ENCODE measurements at places on chromosomes 11 and 22. TPM values are rescaled to one million over a fixed set of nuclear protein-coding genes. Genes with fewer than 3 reads are reported as not detected.

GRCh38 chr22:36461665-36462649 lies 19.5 kb downstream of the TXN2 start:
- no peaks in the 10 kb centered on the region for H3K27me3 ChIP-seq
- peaks cover 19% of the 10 kb centered on the region for H3K4me1 ChIP-seq
- peak; percentile 38 for DNase-seq
- no peaks in the 10 kb centered on the region for H3K36me3 ChIP-seq

DNA sequence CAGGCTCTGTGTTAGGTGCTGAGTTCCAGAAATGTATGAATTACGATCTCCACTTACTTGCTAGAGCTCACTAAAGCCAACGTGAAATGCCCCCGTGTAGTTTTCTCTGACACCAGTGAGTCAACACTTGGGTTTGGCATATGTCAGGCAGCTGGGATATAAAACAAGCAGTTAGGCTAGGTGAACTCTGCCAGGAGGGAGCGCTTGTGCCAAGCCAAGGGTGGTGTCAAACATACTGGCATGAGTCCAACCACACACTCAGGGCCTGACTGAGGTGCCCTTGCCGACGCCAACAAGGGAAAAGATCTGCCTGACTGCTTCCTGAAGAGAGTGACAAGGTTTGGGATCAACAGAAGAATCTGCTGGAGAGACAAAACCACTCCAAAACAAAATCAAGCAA lies 167.8 kb upstream of the NARS2 start:
- H3K27me3 ChIP-seq, result no peaks in the 10 kb centered on the region
- H3K36me3 ChIP-seq, result no peaks in the 10 kb centered on the region
- H3K27ac ChIP-seq, result no peak overlapping the region
- H3K4me3 ChIP-seq, result no peak overlapping the region
- no peak for DNase-seq
- no peaks in the 10 kb centered on the region for H3K4me1 ChIP-seq

Gene MMP11
- 13.6 TPM for polyA plus RNA-seq

DNA sequence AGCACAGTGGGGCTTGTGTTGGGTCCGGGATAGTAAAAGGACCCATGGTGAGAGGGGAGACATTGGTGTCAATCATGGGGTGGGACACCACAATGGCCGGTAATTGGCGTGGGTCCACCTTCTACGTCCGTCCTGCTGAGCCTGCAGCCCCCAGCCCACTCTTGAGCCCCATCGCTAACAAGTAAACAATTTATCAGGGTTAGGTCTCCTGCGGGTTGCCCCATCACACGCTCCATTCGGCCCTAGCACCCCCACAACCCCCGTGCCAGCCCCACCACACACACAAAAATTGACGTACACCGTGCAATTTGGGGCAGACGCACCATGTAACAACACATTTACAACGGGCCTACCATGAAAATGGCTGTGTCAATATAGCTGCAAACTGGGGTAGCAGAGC lies 86.5 kb upstream of the HTATIP2 start:
- H3K27me3 ChIP-seq, result no peaks in the 10 kb centered on the region
- H3K36me3 ChIP-seq, result no peaks in the 10 kb centered on the region
- no peak for DNase-seq
- no peak overlapping the region for H3K4me3 ChIP-seq
- no peak overlapping the region for H3K27ac ChIP-seq
- no peaks in the 10 kb centered on the region for H3K4me1 ChIP-seq

DNA sequence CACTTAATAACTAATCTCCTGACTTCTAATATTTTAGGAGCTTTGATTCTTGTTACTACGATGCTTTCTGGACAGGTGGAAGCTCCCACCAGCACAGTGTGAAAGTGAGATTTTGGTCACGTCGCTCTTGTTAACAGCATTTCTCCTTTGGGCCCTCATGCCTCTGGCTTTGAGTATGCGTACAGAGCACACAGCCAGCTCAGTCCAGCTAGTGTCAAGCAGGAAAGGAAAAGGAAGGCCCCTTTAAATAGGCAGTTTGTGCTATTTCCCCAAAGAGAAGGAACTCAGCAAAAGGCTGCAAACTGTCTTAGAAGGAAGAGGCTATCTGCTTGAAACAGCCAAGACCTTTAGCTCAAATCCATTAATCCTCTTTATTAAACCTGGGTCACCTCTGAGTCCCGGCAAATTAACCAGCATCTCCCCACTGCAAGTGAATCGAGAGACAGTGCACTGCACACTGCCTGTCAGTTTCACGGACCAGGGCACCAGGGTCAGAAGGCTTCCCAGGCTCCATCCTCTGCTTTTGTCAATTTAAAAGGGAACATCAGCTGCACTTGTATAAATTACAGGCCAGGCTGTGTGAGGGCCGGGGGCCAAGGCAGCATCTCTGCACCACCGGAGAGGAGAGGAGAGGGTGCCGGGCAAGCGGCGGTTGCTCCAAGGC lies 34.7 kb downstream of the OPCML start:
- H3K27ac ChIP-seq, result no peak overlapping the region
- no peak for DNase-seq
- no peaks in the 10 kb centered on the region for H3K27me3 ChIP-seq
- no peaks in the 10 kb centered on the region for H3K4me1 ChIP-seq

- H3K27ac ChIP-seq, result no peak overlapping the region
- peaks cover 16% of the 10 kb centered on the region for H3K4me1 ChIP-seq
- H3K27me3 ChIP-seq, result no peaks in the 10 kb centered on the region
Measured at GRCh38 chr11:62928011-62928410, 6.8 kb upstream of the CHRM1 start.

- DNase-seq, result no peak
- no peak overlapping the region for H3K27ac ChIP-seq
- no peaks in the 10 kb centered on the region for H3K27me3 ChIP-seq
- H3K4me3 ChIP-seq, result no peak overlapping the region
- H3K4me1 ChIP-seq, result no peaks in the 10 kb centered on the region
Measured at GRCh38 chr22:49733631-49734030, 94.0 kb downstream of the BRD1 start.

Gene PANX3
- polyA plus RNA-seq, result 0.18 TPM

DNA sequence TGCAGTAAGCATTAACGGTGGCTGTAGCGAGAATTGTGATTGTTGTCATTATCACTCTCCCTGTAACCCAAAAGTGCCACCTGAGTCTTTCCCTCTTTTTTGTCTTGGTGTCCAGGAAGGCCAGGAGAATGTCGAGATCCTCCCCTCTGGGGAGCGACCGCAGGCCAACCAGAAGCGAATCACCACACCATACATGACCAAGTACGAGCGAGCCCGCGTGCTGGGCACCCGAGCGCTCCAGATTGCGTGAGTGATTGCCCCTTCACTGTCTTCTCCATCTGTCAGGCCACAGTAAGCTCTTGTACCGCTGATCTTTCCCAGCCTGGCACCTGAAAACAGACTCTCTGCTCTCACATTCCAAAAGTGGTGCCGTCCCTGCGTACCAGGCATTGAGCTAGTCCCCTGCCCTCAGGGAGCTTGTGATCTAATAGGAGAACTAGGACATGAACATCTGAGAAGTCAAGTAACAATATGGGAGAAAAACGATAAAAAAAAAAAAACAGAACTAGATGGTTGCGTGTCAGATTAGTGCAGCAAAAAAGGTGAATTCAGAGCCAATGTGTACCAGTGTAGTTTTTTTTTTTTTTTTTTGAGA lies 5.8 kb downstream of the POLR2F start:
- H3K36me3 ChIP-seq, result no peaks in the 10 kb centered on the region
- no peak for DNase-seq
- H3K27ac ChIP-seq, result no peak overlapping the region
- no peak overlapping the region for H3K4me3 ChIP-seq
- H3K27me3 ChIP-seq, result no peaks in the 10 kb centered on the region
- H3K4me1 ChIP-seq, result peaks cover 5% of the 10 kb centered on the region

GRCh38 chr11:92750794-92751193 lies 218.7 kb upstream of the MTNR1B start:
- no peak overlapping the region for H3K27ac ChIP-seq
- no peaks in the 10 kb centered on the region for H3K27me3 ChIP-seq
- no peaks in the 10 kb centered on the region for H3K4me1 ChIP-seq
